NCI-H460 (cell line): ENCODE measurements at places on chromosomes 3 and 15. TPM values are rescaled to one million over a fixed set of nuclear protein-coding genes. Genes with fewer than 3 reads are reported as not detected.

The ALDH1L1 gene
- total RNA-seq, result 0.46 and 0.54 TPM in 2 replicates

GRCh38 chr3:123559040-123559861 is 25.6 kb downstream of the HACD2 start:
- peak; percentile 40 for DNase-seq

GRCh38 chr3:160296591-160296990 is 71.4 kb downstream of the C3orf80 start:
- no peak for DNase-seq

- no peak for DNase-seq
Observed at GRCh38 chr3:184582646-184583577, 21.3 kb downstream of the EPHB3 start.
